ENCODE measurements at places on chromosomes 7 and 10. TPM values are rescaled to one million over a fixed set of nuclear protein-coding genes. Genes with fewer than 3 reads are reported as not detected.

DNA sequence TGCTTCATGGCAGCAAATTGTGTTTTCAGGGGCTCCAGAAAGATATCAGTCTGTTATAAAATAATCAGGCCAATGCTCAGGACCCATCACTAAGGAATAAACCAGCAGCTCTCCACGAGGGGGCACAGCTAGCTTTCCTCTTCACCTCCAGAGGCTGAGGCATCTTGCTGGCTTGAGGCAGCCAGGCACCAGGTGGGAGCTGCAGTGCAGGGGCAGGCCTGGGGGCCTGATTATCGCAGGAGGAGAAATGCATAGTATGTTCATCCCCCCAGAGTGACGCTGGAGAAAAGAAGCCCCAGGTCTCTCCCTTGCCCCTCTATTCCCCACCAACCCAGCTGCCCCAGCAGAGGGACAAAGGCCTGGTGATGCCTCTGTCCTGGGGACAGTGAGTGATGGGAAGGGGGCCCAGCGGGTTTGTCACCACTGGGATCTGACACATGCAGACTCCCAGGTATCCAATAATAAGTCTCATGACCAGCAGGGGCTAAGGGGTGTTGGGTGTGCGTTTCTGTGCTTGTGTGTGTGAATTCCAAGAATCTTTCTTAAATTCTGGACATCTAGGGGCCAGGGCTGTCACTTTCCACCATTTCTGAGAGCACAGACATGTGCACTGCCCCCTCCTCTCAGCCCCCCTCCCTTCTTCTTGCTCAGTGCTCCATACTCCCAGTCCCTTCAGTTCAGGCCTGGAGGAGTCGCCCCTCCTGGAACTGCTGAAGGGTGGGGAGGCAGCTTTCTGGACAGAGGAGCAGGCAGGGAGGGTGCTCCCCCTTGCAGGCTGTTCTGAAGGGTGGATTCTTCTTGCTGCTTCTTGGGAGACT lies 128.1 kb upstream of the FAM20C start:
- no peaks in the 10 kb centered on the region for H3K27me3 ChIP-seq
- H3K4me3 ChIP-seq, result no peak overlapping the region
- peak; percentile 53 for DNase-seq

DNA sequence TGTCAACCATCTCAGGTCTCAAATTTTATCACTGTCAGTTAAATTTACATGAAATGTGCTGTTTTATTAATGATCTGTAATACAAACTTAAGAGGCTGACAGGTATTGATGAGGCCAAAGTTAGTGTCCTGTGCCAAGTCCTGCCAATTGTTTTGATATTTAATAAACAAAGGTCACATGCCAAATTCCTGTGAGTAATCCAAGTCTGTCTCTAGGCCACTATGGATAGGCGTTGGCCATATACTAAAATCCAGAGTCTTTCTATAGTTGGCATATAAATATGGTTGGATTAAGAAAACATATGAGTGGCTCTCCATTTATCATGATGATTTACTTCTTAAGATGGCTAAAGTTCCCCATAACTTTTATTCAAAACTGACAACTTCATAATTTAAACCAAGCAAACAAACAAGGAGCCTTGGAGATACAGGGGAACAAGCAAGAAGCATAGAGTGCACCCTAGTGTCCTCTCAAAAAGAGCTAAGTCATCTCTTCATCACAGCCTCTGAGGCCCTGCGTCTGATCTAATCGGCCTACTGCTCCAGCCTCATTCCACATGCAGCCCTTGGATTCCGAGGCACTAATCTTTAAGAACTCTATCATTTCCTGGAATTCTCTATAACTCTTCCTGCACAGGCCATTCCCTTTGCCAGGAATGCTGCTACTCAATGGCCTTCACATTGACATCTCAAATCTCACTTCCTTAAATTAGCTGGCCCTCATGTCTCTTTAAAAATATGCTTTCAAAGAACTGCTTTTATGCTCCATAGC lies 32.7 kb upstream of the NRCAM start:
- H3K36me3 ChIP-seq, result peaks cover 4% of the 10 kb centered on the region
- DNase-seq, result no peak
- H3K27ac ChIP-seq, result no peak overlapping the region
- no peaks in the 10 kb centered on the region for H3K27me3 ChIP-seq
- H3K4me1 ChIP-seq, result no peaks in the 10 kb centered on the region
- no peak overlapping the region for H3K4me3 ChIP-seq

DNA sequence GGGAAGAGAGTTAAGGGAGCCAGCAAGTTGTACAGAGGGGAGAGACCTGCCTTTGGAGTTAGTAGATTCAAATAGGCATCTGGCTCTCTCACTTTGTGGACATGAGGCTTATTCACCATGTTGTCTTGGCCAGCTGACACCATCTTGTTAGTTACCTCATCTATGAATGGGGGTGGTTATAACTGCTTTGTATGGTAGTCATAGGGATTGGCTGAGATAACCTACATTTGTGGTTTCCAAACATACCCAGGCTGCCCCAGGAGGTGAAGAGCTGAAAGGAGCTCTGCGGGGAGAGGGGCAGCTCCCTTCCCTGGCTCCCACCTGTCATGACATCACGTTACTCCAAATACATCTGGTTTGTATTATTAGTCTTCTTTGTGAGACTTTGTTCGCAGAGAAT lies 393.3 kb upstream of the AUTS2 start:
- H3K27ac ChIP-seq, result no peak overlapping the region
- H3K4me3 ChIP-seq, result no peak overlapping the region
- H3K36me3 ChIP-seq, result no peaks in the 10 kb centered on the region

TECTB gene
- total RNA-seq, result not detected

DNA sequence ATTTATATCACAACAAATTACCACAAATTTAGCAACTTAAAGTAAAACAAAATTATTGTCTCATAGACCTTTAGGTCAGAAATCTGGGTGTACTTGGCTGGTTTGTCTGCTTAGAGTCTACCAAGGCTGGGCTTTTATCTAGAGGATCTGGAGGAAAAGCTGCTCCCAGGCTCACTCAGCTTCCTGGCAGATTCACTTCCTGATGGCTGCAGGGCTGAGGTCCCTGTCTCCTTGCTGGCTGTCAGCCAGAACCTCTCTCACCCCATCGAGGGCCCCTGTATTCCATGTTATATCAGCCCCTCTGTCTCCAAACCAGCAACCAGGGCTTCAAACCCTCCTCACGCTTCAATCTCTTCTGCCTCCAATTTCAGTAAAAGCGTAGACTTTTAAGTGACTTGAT lies 734.9 kb downstream of the NRG3 start:
- no peak overlapping the region for H3K27ac ChIP-seq
- no peaks in the 10 kb centered on the region for H3K36me3 ChIP-seq
- no peaks in the 10 kb centered on the region for H3K4me1 ChIP-seq
- H3K4me3 ChIP-seq, result no peak overlapping the region

WDR86 gene
- total RNA-seq, result 1.0 TPM

DNA sequence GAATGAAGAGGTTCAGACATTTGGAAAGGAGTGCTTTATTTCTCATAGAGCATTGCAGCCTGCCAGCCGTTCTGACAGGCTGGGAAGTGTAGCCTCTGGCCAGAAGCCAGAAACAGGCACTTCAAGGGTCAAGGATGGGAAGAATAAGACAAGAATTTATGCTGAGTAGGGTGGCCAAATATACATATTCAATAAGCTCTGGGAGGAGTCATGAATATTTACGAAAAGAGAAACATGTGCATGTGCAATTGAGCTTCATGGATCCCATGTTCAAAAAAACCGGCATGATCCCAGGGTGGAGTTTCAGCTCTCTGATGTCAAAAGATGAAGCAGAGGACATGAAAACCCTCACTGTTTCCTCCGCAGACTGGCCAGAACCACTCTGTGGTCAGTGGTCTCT lies 32.9 kb downstream of the TLX1 start:
- H3K36me3 ChIP-seq, result no peaks in the 10 kb centered on the region
- no peak overlapping the region for H3K27ac ChIP-seq
- H3K4me1 ChIP-seq, result peaks cover 7% of the 10 kb centered on the region
- no peak overlapping the region for H3K4me3 ChIP-seq
- H3K27me3 ChIP-seq, result peaks cover 9% of the 10 kb centered on the region

GRCh38 chr7:1027242-1028043 lies 16.9 kb upstream of the GPR146 start:
- no peaks in the 10 kb centered on the region for H3K36me3 ChIP-seq
- H3K4me1 ChIP-seq, result peaks cover 4% of the 10 kb centered on the region
- no peaks in the 10 kb centered on the region for H3K27me3 ChIP-seq
- DNase-seq, result no peak
- H3K4me3 ChIP-seq, result peak overlapping the region; percentile 74

LUC7L2 gene
- 90.0 TPM for total RNA-seq

PNLIP gene
- not detected for total RNA-seq

DNA sequence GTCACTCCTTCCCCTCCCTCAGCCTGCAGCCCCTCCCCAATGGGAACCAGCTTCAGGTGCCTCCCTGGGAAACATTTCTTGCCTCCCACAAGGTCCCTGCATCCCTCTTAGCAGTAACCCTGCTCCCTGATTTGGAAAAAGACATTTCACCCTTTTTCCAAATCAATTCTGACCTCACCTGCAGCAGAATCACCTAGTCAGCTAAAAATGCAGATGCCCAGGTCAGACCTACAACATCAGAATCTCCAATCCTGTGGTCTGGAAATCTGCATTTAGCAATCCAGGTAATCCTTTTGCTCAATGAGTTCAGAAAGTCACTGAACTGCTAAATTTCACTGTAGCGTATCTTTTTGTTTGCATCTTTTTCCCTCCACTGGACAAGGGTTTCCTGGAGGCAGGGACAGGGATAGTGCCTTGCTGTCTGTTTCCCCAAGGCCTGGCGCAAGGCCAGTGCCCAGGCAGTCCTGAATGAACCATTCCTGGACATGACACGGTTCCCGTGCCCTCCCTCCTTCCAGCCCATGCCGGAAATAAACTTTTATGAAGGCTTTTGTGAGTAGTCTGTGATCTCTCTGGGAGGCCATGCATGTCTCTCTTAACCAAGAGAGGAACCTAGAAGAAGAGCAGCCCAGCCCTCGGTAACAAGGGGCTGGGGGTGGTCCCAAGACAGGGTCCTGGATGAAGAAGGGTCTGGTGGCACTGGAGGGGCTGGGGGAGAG lies 44.0 kb downstream of the COL13A1 start:
- no peaks in the 10 kb centered on the region for H3K27me3 ChIP-seq
- H3K27ac ChIP-seq, result no peak overlapping the region
- H3K4me3 ChIP-seq, result no peak overlapping the region
- DNase-seq, result peak; percentile 43
- H3K4me1 ChIP-seq, result peaks cover 5% of the 10 kb centered on the region
- H3K36me3 ChIP-seq, result no peaks in the 10 kb centered on the region

RFC2 gene
- 112 TPM for total RNA-seq

- H3K4me1 ChIP-seq, result no peaks in the 10 kb centered on the region
- peak; percentile 78 for DNase-seq
- no peaks in the 10 kb centered on the region for H3K36me3 ChIP-seq
- H3K4me3 ChIP-seq, result no peak overlapping the region
- no peaks in the 10 kb centered on the region for H3K27me3 ChIP-seq
- H3K27ac ChIP-seq, result no peak overlapping the region
Measured at GRCh38 chr10:17430647-17431355, 23.6 kb downstream of the ST8SIA6 start.

DNA sequence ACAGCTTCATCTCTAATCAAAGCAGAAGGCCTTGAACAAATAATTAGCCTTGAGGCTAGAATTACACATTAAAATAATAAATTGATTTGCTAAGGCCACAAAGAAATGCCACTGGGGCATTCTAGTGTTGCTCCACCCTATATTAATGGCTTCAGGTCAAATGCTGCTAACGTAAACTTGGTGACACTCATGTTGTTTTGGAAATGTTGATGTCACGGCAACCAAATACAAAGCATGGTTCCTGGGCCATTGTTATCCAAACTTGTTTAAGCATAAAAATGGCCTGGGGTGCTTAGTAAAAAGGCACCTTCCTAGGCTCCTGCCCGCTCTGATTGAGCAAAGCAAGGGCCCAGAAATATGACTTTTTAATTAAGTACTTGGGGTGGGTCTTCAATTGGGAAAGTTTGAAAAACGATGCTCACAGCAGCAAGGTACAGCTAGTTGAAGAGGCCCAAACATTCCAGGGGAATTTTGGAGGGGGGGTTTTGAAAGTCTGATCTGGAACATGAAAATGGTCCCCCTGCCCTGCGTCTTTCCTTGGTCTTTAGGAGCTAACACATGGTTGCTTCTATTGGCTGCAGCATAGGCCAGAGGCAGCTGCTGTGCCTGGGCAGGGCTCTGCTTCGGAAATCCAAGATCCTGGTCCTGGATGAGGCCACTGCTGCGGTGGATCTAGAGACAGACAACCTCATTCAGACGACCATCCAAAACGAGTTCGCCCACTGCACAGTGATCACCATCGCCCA lies 67.8 kb downstream of the ABCC2 start:
- no peak for DNase-seq
- no peak overlapping the region for H3K4me3 ChIP-seq
- no peak overlapping the region for H3K27ac ChIP-seq
- H3K4me1 ChIP-seq, result 0 out of 2 replicates have a peak, but pooled peaks cover 2% of the 10 kb centered on the region
- H3K36me3 ChIP-seq, result no peaks in the 10 kb centered on the region

DNA sequence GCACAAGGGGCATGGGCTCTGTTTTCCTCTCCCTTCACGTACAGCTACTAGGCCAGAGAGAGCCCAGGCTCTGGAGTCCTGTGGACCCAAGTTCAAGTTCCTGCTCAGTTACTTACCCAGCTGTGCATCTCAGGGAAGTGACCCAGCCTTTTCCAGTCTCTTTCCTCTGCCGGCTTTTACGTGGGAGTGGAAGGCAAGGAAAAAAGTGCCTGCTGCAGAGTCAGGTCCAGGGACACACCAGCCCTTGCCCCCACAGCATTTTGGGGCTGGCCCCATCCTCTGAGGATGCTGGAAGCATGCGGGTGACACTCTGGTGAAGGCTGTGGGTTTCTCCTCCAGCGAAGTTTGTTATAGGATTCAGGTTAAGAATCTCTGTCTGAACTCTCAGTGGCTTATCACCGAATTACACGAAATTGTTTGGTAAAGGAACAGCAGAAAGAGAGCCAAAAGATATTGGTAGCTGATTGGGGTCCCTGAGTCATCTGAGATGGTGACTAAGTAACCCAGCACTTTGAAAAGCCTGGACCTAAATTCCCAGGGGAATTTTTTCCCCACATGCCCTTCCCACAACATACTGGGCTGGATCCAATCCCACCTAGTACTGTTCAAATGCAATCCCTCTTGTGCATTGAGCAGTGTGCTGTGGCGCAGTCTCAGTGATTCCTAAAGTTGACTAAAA lies 424.3 kb downstream of the RPS24 start:
- DNase-seq, result no peak
- H3K27me3 ChIP-seq, result no peaks in the 10 kb centered on the region
- no peaks in the 10 kb centered on the region for H3K36me3 ChIP-seq
- 0 out of 2 replicates have a peak, but pooled peaks cover 7% of the 10 kb centered on the region for H3K4me1 ChIP-seq
- H3K27ac ChIP-seq, result no peak overlapping the region

TECPR1 gene
- 12.9 TPM for total RNA-seq

DNA sequence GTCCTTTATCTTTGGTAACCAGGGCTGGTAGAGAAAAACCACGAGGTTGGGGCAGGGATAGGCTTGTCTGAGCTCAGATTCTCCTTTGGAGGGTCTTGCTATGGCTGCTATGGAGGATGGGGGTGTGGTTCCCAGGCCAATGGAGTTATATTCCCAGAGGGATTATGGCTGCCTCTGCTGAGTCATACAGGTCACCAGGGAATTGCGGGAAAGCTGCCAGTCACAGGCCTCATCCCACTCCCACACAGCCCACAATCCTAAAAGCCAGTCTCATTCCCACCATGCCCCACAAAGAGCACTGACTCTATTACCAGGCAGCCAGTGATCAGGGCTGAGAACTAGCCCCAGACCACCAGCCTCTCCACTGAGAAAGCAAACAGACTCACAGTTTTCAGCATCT lies 316.6 kb upstream of the TMEM229A start:
- peak; percentile 13 for DNase-seq
- no peaks in the 10 kb centered on the region for H3K4me1 ChIP-seq
- no peaks in the 10 kb centered on the region for H3K27me3 ChIP-seq
- no peaks in the 10 kb centered on the region for H3K36me3 ChIP-seq

FAM13C gene
- 1.1 TPM for total RNA-seq

OR6V1 gene
- total RNA-seq, result not detected

FAS gene
- 0.48 TPM for total RNA-seq

ATOH7 gene
- total RNA-seq, result not detected

GRCh38 chr7:70886547-70886946 lies 245.4 kb upstream of the GALNT17 start:
- H3K27ac ChIP-seq, result no peak overlapping the region
- no peaks in the 10 kb centered on the region for H3K36me3 ChIP-seq
- H3K4me1 ChIP-seq, result no peaks in the 10 kb centered on the region
- no peaks in the 10 kb centered on the region for H3K27me3 ChIP-seq
